ENCODE measurements at places on chromosomes 2 and 18. TPM values are rescaled to one million over a fixed set of nuclear protein-coding genes. Genes with fewer than 3 reads are reported as not detected.
A peak's percentile ranks its signal among the peaks of the same experiment; 100 is the strongest.

The GKN1 gene
- 20.7 TPM for total RNA-seq

The ANKRD30B gene
- not detected for total RNA-seq

The RAB6D gene
- not detected for total RNA-seq

The ORC4 gene
- 57.9 TPM for total RNA-seq

The EML6 gene
- total RNA-seq, result 0.81 TPM

The PRPF40A gene
- total RNA-seq, result 62.0 TPM

The UGP2 gene
- 176 TPM for total RNA-seq

- H3K36me3 ChIP-seq, result peaks cover 8% of the 10 kb centered on the region
- H3K27ac ChIP-seq, result no peak overlapping the region
- H3K4me1 ChIP-seq, result peaks cover 8% of the 10 kb centered on the region
- no peaks in the 10 kb centered on the region for H3K27me3 ChIP-seq
Measured at GRCh38 chr2:190271783-190272456, 47.7 kb downstream of the HIBCH start.

GRCh38 chr2:11343650-11344341, 640 bp downstream of the ROCK2 start:
- H3K27me3 ChIP-seq, result no peaks in the 10 kb centered on the region
- peak overlapping the region; percentile 100 for H3K27ac ChIP-seq
- no peak for DNase-seq
- H3K4me1 ChIP-seq, result peaks cover 34% of the 10 kb centered on the region

- DNase-seq, result no peak
- H3K4me1 ChIP-seq, result no peaks in the 10 kb centered on the region
- H3K4me3 ChIP-seq, result no peak overlapping the region
- H3K27ac ChIP-seq, result no peak overlapping the region
- no peaks in the 10 kb centered on the region for H3K27me3 ChIP-seq
- no peaks in the 10 kb centered on the region for H3K36me3 ChIP-seq
Measured at GRCh38 chr18:75365254-75365629, 62.3 kb downstream of the SMIM21 start.

GRCh38 chr2:59277671-59278070, 1036.5 kb upstream of the FANCL start:
- no peak overlapping the region for H3K27ac ChIP-seq
- DNase-seq, result no peak
- no peaks in the 10 kb centered on the region for H3K27me3 ChIP-seq
- no peaks in the 10 kb centered on the region for H3K36me3 ChIP-seq

GRCh38 chr2:129803032-129803431, 176.4 kb upstream of the RAB6C start:
- no peaks in the 10 kb centered on the region for H3K36me3 ChIP-seq
- no peaks in the 10 kb centered on the region for H3K27me3 ChIP-seq
- H3K4me1 ChIP-seq, result no peaks in the 10 kb centered on the region
- no peak overlapping the region for H3K4me3 ChIP-seq

GRCh38 chr2:231037202-231037730, at the start of gene C2orf72:
Gene C2orf72 (plus strand): TSS chr2:231037523. CDS start chr2:231037566, 43 bp downstream.
- no peak for DNase-seq
- peak within 1 kb of the TSS; percentile 48 for H3K4me3 ChIP-seq
- H3K27ac ChIP-seq, result no peak within 1 kb of the TSS
- H3K36me3 ChIP-seq, result no peaks in the 10 kb centered on the region
- peaks cover 10% of the 10 kb centered on the region for H3K27me3 ChIP-seq

- H3K4me3 ChIP-seq, result no peak overlapping the region
- H3K36me3 ChIP-seq, result no peaks in the 10 kb centered on the region
- H3K27ac ChIP-seq, result no peak overlapping the region
- H3K27me3 ChIP-seq, result no peaks in the 10 kb centered on the region
Measured at GRCh38 chr2:212958757-212959295, 192.6 kb downstream of the IKZF2 start.

DNA sequence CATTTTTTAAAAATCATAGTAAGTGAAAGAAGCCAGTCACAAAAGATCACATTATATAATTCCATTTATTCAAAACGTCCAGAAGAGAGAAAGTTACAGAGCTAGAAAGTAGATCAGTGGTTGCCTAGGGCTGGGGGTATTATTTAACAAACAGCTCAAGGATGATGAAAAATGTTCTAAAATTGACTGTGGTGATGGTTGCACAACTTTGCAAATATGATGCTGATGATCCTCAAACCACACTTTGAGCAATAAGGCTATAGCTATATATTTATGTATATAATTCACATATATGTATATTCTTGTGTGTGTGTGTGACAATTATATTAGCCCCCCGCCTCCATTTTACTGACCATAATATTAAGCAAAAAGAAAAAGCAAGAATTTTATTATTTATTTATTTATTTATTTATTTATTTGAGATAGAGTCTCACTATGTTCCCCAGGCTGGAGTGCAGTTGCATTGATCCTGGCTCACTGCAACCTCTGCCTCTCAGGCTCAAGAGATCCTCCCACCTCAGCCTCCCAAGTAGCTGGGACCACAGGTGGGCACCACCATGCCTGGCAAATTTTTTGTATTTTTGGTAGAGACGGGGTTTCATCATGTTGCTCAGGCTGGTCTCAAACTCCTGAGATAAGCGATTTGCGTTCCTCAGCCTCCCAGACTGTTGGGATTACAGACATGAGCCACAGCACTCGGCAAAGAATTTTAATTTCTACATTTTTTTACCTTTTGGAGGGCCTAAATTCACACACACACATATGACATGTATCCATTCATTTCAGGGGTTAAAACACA, 1.9 kb downstream of the WDR12 start:
- H3K4me1 ChIP-seq, result peaks cover 20% of the 10 kb centered on the region
- H3K4me3 ChIP-seq, result no peak overlapping the region
- H3K36me3 ChIP-seq, result no peaks in the 10 kb centered on the region
- no peak overlapping the region for H3K27ac ChIP-seq
- DNase-seq, result no peak
- H3K27me3 ChIP-seq, result no peaks in the 10 kb centered on the region

DNA sequence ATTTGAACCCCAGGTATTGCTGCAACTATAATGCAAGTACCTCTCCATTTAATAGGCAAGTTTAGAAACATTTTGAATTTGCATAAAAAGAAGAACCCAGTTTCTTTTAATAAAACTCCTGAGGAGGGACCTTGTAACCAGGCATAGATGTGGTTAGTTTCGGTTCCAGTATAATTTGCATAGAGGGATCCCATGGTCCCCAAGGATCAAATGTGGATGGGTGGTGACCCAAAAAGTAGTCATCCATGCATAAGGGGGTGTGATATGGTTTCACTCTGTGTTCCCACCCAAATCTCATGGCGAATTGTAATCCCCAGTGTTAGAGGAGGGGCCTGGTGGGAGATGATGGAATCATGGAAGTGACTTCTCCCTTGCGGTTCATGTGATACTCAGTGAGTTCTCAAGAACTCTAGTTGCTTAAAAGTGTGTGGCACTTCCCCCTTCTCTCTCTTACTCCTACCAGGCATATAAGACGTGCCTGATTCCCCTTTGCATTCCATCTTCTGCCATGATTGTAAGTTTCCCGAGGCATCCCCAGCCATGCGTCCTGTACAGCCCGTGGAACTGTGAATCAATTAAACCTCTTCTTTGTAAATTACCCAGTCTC, 40.2 kb upstream of the SKA1 start:
- no peaks in the 10 kb centered on the region for H3K4me1 ChIP-seq
- no peaks in the 10 kb centered on the region for H3K36me3 ChIP-seq
- DNase-seq, result no peak
- no peak overlapping the region for H3K27ac ChIP-seq
- no peaks in the 10 kb centered on the region for H3K27me3 ChIP-seq

GRCh38 chr2:120656273-120656950, 79.3 kb upstream of the GLI2 start:
- DNase-seq, result no peak
- H3K27me3 ChIP-seq, result peaks cover 4% of the 10 kb centered on the region
- no peak overlapping the region for H3K4me3 ChIP-seq
- H3K4me1 ChIP-seq, result no peaks in the 10 kb centered on the region
- H3K27ac ChIP-seq, result no peak overlapping the region
- no peaks in the 10 kb centered on the region for H3K36me3 ChIP-seq

GRCh38 chr2:217402761-217403383, 543.0 kb upstream of the TNP1 start:
- peak overlapping the region; percentile 63 for H3K27ac ChIP-seq
- DNase-seq, result no peak
- H3K36me3 ChIP-seq, result no peaks in the 10 kb centered on the region
- H3K4me1 ChIP-seq, result peaks cover 27% of the 10 kb centered on the region
- H3K27me3 ChIP-seq, result no peaks in the 10 kb centered on the region

DNA sequence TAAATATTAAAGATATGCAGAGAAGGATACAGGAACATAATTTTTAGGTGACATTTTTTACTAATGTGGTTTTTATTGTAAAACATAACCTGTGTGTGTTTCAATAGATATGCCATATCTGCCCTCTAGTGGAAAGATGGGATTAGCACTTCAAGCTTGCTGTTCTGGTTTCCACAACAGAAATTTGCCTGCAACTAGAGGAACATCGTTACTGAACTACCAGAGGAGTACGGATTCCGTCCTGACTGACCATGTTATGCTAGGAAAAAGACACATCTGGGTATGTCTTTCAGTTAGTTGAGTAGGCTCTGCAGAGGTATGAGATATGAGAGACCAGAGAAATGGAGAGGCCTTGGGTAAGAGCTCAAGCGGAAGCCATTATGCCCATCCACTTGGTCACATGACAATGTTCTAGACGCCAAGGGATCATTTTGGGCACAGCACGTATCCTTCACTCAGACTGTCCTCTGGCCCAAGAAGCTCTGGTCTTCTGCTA, 104.9 kb downstream of the MBD2 start:
- H3K27ac ChIP-seq, result no peak overlapping the region
- H3K4me1 ChIP-seq, result no peaks in the 10 kb centered on the region
- peak overlapping the region; percentile 29 for H3K4me3 ChIP-seq
- no peak for DNase-seq
- H3K27me3 ChIP-seq, result no peaks in the 10 kb centered on the region
- no peaks in the 10 kb centered on the region for H3K36me3 ChIP-seq

- H3K27me3 ChIP-seq, result no peaks in the 10 kb centered on the region
- DNase-seq, result no peak
- peaks cover 33% of the 10 kb centered on the region for H3K36me3 ChIP-seq
- peak overlapping the region; percentile 15 for H3K4me3 ChIP-seq
Measured at GRCh38 chr2:20640411-20641122, 10.3 kb downstream of the HS1BP3 start.

- no peaks in the 10 kb centered on the region for H3K36me3 ChIP-seq
- no peak for DNase-seq
- H3K4me1 ChIP-seq, result no peaks in the 10 kb centered on the region
Measured at GRCh38 chr2:38268691-38269327, 108.3 kb downstream of the ATL2 start.

- peaks cover 2% of the 10 kb centered on the region for H3K4me1 ChIP-seq
- DNase-seq, result no peak
- H3K27ac ChIP-seq, result no peak overlapping the region
- no peaks in the 10 kb centered on the region for H3K27me3 ChIP-seq
- no peaks in the 10 kb centered on the region for H3K36me3 ChIP-seq
- H3K4me3 ChIP-seq, result peak overlapping the region; percentile 21
Measured at GRCh38 chr2:235500761-235501672, 7.2 kb downstream of the AGAP1 start.

- H3K27me3 ChIP-seq, result no peaks in the 10 kb centered on the region
- no peak overlapping the region for H3K4me3 ChIP-seq
- H3K36me3 ChIP-seq, result no peaks in the 10 kb centered on the region
- no peaks in the 10 kb centered on the region for H3K4me1 ChIP-seq
- no peak overlapping the region for H3K27ac ChIP-seq
Measured at GRCh38 chr2:195563857-195564512, 93.0 kb upstream of the SLC39A10 start.

- no peak for DNase-seq
- H3K36me3 ChIP-seq, result no peaks in the 10 kb centered on the region
- no peak overlapping the region for H3K4me3 ChIP-seq
- H3K4me1 ChIP-seq, result peaks cover 18% of the 10 kb centered on the region
- H3K27me3 ChIP-seq, result no peaks in the 10 kb centered on the region
Measured at GRCh38 chr2:112636605-112637288, 9.0 kb upstream of the SLC20A1 start.

- H3K4me1 ChIP-seq, result peaks cover 7% of the 10 kb centered on the region
- no peaks in the 10 kb centered on the region for H3K27me3 ChIP-seq
- no peaks in the 10 kb centered on the region for H3K36me3 ChIP-seq
- no peak for DNase-seq
- H3K4me3 ChIP-seq, result no peak overlapping the region
Measured at GRCh38 chr2:128262315-128263253, 56.1 kb downstream of the HS6ST1 start.

GRCh38 chr2:7017671-7018281, 100.6 kb downstream of the RNF144A start:
- H3K27me3 ChIP-seq, result no peaks in the 10 kb centered on the region
- H3K4me1 ChIP-seq, result no peaks in the 10 kb centered on the region
- DNase-seq, result no peak
- H3K4me3 ChIP-seq, result no peak overlapping the region
- no peaks in the 10 kb centered on the region for H3K36me3 ChIP-seq

DNA sequence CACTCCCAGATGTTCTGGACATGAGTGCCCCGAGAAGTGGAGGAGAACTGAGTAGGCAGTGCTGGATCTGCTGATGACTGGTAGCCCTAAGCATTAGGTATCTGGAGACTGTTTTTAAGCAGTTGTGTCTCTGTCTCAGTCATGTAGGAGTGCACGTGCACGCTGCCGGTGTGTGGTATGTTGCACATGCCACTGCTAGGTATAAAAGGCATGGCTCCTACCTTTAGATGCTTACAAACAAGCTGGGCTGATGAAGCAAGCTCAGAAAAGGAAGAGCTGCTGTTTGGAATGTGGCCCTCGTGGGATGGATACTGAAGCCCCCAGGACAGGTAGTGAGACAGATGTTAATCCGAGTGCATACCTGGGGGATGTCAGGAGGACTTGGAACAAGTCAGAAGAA, 49.1 kb downstream of the HK2 start:
- H3K27ac ChIP-seq, result no peak overlapping the region
- H3K36me3 ChIP-seq, result peaks cover 36% of the 10 kb centered on the region
- H3K4me3 ChIP-seq, result no peak overlapping the region
- H3K4me1 ChIP-seq, result no peaks in the 10 kb centered on the region
- no peaks in the 10 kb centered on the region for H3K27me3 ChIP-seq

GRCh38 chr18:59249199-59249774, 24.0 kb downstream of the RAX start:
- no peaks in the 10 kb centered on the region for H3K27me3 ChIP-seq
- H3K36me3 ChIP-seq, result no peaks in the 10 kb centered on the region
- no peak for DNase-seq
